Erythroblast (primary cell): ENCODE measurements at places on chromosomes 3 and 15.
A peak's percentile ranks its signal among the peaks of the same experiment; 100 is the strongest.

DNA sequence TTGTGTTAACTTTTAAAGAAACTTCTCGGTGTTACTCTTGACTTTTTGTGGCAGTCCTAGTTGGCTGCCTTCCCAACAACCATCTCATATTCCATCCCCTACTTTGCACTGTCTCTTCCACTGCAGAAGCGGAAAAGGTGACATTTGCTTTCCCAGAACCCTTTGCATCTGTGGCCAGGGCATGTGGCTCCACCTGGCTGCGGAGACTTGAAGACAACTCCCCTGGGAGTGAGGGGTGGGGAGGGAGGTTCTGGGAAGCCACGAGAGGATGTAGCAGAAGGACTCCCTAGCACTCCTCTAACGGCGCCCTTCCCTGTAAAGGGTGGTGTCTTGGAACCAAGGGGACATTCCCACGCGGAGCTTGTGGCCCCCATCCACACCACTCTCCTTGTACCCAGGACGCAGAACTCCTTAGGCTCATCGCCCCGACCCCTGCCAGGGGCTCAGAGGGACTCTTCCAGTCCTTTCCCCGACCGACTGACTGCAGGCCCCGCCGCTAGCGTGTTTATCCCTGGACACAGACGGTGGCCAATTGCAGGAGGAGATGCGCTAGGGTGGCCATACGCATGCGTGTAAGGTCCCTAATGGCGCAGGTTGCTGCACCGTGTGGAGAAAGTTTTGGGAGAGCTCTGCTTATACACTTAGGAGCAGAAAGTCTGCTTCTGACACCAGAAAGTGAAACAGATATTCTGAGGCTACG is 33.2 kb upstream of the SECISBP2L start:
- no peak for DNase-seq

- DNase-seq: no peak
Observed at GRCh38 chr15:65451989-65452388, 29.2 kb upstream of the IGDCC4 start.

DNA sequence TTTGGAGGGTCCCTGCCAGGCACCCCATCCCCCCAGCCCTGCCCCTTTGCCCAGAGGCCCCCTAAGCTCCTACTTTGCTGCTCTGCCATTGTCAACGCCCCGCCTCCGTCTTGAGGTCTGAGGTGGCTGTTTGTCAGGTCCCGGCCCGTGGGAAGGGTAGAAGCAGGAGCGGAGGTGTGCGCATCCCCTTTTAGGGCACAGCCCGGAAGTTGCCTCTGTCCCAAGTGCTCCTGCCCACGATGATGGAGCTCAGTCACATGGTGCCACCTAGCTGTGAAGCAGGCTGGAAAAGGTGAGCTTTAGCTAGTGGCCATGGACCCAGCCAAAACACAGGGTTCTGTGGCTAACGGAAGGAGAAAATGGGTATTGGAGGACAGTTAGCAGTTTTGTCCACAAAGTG is 28.5 kb upstream of the LCTL start:
- DNase-seq: no peak

DNA sequence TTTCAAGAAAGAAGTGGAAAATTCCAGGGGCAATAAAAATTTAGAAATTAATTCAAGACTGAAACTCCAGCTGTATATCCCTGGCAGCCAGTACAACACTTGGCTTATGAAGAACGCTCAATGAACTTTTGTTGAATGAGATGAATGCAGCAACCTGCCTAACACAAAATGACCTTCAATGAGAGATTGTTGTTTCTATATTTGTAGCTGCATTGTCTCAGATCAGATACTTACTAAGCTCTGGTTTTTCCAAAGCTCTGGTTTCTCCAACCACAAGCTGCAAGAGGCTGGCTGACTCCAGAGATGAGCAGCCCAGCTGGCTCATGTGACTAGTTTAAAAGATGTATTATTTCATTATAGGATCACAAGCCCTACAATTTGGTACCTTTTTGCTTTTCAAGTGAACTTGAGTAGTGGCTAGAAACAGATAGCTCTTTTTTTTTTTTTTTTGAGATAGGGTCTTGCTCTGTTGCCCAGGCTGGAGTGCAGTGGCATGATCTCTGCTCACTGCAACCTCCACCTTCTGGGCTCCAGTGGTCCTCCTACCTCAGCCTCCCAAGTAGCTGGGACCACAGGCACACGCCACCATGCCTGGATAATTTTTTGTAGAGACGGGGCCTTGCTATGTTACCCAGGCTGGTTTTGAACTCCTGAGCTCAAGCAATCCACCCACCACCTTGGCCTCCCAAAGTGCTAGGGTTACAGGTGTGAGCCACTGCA is 57.4 kb downstream of the UMPS start:
- DNase-seq: no peak

- DNase-seq: no peak
Observed at GRCh38 chr3:155416500-155417118, 123.1 kb upstream of the STRIT1 start.

- peak; percentile 92 for DNase-seq
Observed at GRCh38 chr3:81490541-81491288, 270.7 kb downstream of the GBE1 start.

- no peak for DNase-seq
Observed at GRCh38 chr3:14804835-14805780, 13.7 kb upstream of the FGD5 start.

GRCh38 chr3:94115482-94115881 is 52.6 kb downstream of the NSUN3 start:
- DNase-seq: peak; percentile 38

DNA sequence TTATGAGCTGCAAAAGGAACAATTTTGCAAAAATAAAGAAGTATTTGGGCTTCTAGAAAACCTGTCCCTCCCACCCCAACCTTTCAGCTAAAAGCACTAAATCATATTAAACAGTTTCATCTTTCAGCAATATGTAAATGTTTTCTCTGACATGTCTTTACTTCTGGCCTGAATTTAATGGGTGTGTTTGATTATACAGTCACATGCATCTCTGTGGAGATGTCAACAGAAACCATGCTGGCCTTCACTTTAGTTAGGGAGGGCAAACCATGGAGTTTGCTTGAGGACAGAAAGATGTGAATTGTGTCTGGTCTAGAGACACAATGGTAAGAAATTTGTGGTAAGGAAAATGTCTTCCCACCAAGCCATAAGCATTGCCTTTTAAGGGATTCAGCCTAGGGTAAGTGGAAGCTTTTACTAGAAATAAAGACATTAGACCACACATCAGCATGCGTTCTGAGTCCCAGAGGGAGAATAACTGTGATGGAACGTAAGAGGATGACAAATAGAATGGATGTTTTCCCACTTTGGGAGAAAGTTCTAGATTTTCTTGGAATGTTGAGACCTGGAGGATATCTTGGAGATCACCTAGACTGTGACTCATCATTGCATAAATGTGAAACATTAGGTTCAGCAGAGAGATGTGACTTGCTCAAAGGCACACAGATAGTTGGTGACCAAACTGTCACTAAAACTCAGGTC is 68.9 kb downstream of the ST8SIA2 start:
- no peak for DNase-seq

- DNase-seq: peak; percentile 80
Observed at GRCh38 chr15:64163659-64164362, 989 bp upstream of the PPIB start.

DNA sequence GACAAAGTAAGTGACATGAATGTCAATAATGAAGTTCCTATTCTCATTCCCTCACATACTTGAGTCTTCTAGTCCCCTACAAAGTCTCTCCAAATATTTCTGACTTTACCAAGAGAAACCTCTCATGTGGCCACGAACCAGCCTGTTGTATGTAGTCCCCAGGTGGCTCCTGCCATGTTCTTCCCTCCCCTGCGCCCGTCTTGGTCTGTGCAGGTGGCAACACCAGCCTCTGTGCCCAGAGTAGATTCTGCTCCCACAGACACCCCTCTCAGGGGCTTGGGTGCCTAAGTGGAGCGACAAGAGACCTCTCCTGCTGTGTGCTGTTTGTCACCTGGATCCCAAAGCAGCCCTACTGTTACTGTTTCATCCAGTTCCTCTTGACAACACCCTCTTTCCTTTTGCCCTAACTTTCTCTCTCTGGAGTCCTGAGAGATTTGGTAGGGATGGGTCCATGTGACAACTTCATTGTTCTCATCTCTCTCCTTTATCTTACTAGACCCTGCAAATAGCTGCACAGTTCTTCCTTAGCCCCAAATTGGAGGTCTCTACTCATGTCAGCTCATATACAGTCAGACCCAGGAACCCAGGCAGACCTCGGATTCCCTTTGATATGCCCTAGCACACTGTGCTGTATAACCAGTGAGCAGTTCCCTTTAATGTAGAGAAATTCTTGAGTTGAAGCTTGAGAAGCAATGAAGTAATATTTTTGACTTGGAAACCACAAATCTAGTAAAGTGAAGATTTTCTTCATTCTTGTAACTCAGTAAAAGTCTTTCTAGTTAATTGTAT is 56.9 kb downstream of the POLR2M start:
- no peak for DNase-seq

- peak; percentile 28 for DNase-seq
Observed at GRCh38 chr15:33699691-33700447, 268.4 kb upstream of the CHRM5 start.

DNA sequence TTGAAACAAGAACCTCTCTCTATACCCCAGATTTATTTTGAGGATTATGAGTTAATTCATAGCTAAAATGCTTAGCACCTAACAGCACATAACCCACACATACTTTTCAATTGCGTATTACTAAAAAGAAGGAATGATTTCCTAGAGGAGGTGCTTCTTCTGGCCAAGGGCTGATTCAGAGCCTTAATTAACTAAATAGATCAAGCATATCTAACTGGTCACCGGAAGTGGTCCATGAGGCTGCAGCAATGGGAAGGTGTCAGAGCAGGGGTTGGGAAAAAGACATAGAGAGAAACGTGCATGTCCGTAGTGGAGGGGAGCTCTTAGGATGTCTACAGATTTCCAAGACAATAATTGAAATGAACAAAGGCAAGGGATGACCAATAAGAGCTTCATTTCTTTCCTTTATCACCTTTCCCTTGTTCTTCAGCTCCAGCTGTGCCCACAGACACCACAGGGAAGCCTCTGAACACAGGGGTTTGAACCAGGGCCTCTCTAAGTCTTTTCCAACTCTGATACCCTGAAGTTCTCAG is 467 bp downstream of the HGD start:
- no peak for DNase-seq

GRCh38 chr3:128503164-128503651 is 10.2 kb upstream of the GATA2 start:
- peak; percentile 23 for DNase-seq

- no peak for DNase-seq
Observed at GRCh38 chr3:143380449-143380848, 260.9 kb downstream of the CHST2 start.

DNA sequence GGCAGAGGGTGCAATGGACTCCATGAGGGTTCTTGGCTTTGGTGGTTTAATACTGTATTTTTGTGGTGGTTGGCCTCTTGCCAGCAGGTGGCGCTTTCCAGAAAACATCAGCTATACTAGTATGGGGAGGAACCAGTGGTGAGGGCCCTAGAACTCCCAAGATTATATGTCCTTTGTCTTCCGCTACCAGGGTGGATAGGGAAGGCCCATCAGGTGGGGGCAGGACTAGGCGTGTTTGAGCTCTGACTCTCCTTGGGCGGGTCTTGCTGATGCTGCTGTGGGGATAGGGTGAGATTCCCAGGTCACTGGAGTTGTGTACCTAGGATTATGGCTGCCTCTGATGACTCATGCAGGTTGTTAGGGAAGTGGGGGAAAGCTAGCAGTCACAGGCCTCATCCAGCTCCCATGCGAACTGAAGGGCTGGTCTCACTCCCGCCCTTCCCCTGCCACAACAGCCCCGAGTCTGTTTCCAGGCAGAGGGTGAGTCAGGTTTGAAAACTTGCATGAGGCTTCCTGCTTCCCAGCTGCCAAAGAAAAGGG is 357.7 kb downstream of the OTOL1 start:
- DNase-seq: peak; percentile 19
